ENCODE measurements at places on chromosomes 5 and 9. TPM values are rescaled to one million over a fixed set of nuclear protein-coding genes. Genes with fewer than 3 reads are reported as not detected.

Gene BNC2
- total RNA-seq = 28.8 TPM

Gene WNT8A
- total RNA-seq = not detected

Gene SLC45A2
- total RNA-seq = under 0.01 TPM

Gene ITK
- total RNA-seq = under 0.01 TPM

Gene CBY3
- total RNA-seq = 0.16 TPM

All from bronchial smooth muscle cell (primary cell).